ELF-1 (cell line): ENCODE measurements at places on chromosomes 2 and 18.

DNA sequence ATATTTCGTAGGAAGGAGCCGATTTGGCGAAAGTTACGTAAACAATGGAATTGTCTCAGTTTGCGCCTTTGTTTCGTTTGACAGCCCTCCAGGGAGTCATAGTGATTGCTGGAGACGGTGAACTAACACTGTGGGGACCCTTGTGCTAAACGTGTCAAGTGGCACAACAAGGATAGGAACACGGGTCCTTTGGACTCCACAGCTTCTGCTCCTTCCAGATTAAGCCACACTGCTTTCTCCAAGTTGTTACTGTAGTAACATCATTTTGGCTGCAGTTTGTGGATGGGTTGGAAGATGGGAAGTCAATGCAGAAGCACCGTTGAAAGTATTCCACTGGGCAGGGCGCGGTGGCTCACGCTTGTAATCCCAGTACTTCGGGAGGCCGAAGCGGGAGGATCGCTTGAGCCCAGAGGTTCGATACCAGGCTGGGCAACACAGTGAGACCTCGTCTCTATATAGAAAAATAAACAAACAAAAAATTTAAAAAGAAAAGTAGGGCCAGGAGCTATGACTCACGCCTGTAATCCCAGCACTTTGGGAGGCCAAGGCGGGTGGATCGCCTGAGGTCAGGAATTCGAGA is 636 bp upstream of the IMMT start:
- DNase-seq: no peak

GRCh38 chr2:149703281-149703680 is 115.7 kb upstream of the MMADHC start:
- DNase-seq: no peak

- DNase-seq: peak; percentile 50
Observed at GRCh38 chr18:22108674-22109073, 60.7 kb upstream of the GATA6 start.

DNA sequence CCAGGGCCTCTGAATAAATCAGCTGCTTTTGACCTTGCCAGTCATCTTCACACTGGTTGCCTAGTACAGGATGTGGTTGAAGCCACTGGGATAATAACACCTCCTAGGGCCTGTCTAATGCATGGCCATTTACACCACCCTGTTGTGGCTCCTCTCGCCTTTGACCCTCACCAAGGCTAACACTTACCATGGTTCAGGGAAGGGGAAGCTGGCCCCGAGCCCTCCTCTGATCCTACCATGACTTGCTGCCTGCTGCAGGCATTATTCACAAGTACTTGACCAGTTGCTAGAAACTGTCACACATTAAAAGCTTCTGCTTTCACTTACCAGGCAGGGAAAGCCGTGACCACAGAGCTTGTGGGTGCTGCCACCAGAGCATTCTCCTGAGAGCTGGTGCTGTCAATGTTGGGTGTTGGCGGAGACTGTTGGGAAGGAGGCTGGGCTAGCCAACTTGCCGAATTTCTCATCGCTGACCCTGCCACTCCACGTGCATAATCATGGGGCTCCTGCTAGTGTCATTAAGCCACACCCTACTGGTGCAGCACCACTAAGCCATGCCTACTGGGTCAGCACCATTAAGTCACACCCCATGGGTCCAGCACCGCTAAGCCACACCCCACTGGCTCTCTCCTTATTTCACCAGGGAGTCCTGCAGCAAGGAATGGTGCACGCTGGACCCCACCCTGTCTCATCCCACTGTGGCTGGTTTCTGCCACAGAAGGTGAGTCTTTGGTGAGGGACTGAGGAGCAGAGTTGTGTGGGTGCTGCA is 47.0 kb upstream of the TTC39C start:
- no peak for DNase-seq

- no peak for DNase-seq
Observed at GRCh38 chr2:124153713-124154112, 128.6 kb downstream of the CNTNAP5 start.

GRCh38 chr18:66264130-66264529 is 339.8 kb downstream of the CDH19 start:
- no peak for DNase-seq

DNA sequence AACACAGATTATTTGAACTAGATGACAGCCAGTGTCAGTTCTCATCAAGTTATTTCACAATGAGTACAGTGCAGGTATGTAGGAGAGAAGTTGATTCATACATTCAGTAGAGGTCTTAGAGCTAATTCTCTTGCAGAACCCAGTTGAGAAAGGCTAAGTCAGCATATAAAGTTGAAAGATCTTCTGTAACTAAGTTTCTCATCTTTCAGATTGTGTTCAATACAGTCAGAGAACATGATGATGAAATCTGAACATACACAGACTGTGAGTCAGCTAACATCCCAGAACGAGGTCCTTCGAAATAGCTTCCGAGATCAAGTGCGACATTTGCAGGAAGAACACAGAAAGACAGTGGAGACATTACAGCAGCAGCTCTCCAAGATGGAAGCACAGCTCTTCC is 41.9 kb upstream of the LIMS1 start:
- DNase-seq: no peak

DNA sequence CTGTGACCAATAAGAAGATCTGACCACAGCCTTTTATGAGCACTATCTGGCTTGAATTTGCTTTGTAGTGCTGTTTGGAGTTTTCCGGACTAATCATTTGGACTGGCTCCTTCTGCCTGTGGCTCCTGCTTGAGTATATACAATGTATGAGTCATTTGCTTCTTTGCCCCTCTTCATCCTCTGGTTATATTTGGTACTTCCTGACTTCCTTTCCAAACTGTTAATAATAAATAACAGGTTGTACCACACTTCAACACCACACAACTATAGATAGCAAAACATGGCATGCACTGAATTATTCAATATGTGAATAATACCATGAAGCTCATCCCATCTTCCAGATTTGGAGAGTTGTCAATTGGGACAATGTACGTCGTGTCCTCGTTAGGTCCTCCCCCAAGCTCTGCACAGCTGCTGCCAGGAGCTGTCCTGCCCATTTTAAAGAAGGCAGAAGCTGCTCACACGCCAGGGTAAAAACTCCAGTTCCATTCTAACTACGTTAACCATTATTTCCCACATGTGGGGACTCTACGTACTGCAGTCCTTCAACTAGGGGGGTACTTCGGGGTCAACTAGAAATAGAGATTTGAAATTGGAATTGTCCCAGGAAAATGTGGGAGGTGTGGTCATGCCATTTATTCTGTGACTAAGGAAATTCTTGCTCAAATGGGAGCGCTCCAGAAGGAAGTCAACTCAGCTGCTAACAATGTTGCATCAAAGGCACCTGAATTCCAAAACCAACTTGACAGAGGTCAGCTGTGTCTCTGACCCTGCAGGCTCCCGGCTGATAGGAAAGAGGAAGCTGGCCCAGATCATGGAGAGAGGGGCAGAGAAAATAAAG is 38.1 kb downstream of the ST8SIA5 start:
- no peak for DNase-seq

- DNase-seq: no peak
Observed at GRCh38 chr2:188422726-188423125, 131.1 kb downstream of the GULP1 start.

GRCh38 chr18:32333781-32334180 is 136.9 kb downstream of the GAREM1 start:
- no peak for DNase-seq

- no peak for DNase-seq
Observed at GRCh38 chr2:160075171-160075570, 12.8 kb upstream of the PLA2R1 start.

DNA sequence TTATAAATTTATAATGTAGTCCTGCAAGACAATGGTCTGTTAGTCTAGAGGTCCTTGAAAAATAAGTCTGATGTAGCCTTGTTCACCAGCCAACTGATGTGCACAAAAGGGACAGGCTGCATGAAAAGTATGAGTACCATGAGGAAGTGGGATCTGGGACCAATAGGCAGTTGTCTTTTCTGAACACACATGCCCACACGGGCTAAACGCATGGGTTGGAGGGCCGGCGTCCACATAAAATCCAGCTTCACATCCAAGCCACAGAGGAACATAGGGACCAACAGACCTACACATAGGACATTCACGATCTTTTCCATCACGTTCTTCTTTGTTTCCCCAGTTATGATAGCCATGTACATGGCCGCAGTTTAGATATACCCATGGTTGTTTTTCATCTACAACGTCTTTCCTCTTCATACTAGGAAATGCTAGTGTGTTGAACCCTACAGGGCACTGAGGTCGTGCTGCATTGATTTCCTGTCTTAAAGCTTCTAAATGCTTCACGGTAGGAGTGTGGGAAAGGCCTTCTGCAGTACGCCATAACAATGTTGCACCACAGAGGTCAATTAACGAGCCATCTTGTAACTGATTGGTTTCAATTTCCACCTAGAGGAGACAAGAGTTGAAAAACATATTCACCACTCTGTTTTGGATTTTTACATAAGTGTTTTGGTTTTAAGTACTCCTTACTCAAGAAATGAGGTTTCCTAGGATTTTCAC is 49.4 kb downstream of the PELI1 start:
- DNase-seq: no peak

DNA sequence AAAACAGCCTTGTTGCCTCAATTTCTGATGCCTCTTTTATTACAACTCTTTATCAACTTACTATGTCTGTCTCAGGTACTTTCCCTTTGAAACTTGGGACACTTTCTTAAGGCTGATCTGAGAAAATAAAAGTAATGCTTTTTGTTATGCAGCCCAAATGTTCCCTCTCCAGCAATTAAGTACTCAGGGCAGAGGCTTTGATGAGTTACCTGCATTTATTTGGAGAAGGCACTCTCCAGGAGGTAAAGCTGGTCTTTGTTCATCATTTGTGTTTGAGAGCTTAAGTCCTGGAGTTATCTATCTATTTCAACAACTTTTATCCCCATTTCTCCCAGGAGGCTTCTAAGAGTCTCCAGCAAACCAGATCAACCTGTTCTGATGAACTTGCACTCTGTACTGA is 259.2 kb downstream of the ASXL3 start:
- peak; percentile 10 for DNase-seq
